Stimulated activated CD8-positive, alpha-beta memory T cell treated with anti-CD3 and anti-CD28 coated beads, Interleukin-4, amount 100 ng/mL, for 4 hours (primary cell): ENCODE measurements at places on chromosomes 11 and 22.

DNA sequence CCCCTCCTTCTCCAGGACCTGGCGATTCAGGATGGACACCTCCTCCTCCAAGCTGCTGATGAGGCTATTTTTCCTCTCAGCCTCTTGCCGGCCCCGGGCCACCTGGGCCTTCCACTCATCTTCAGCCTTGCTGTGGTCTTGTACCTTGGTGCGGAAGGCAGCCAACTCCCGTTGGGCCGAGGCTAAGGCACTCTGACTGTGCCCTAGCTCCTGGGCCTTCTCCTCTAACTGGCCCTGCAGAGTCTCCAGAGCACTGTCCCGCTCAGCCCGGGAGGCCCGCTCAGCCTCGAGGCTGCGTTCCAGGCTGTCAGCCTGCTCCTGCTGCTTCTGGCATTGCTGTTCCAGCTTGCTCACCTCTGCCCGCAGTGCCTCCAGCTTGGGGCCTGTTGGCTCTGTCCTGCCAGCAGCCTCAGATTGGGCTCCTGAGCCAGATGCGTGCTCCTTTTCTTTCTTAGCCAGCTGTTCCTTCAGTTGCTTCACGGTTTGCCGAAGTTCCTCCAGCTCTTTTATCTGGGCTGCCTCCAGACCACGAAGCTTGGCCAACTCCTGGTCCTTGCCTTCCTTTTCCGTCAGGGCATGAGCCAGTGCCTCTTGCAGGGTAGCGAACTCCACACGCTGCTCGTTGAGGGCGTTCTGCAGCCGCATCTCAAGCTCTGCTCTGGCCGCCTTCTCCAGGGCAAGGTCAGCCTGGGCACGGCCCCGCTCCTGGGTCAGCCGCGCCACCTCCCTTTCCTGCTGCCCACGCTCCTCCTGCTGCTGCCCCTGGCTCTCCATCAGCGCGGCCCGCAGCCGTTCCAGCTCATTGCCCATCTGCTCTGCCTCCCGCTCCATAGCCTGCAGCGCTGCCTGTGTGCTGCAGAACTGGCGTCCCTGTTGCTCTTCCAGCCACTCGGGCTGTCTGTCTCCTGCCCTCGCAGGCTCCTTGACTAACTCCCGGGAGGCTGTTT is 15.3 kb downstream of the IL18BP start:
- no peak for DNase-seq

DNA sequence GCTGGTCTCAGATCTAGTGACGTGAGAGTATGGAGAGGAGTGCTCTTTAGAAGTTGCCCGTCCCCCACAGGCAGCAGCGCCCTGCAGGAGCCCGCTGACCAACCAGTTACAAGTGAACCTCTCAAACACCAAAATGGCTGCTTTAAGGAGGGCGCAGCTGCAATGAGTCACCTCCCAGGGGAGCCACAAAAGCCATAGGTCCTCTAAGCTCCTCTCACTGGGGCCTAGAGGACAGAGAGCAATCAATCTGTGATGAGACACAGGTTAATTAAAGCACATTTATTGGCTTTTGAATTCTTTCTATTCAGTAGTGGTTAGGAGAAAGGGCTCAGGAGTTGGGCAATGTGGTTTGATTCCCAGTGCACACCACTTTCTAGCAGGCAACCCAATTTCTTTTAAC is 15.5 kb upstream of the RAPSN start:
- no peak for DNase-seq

DNA sequence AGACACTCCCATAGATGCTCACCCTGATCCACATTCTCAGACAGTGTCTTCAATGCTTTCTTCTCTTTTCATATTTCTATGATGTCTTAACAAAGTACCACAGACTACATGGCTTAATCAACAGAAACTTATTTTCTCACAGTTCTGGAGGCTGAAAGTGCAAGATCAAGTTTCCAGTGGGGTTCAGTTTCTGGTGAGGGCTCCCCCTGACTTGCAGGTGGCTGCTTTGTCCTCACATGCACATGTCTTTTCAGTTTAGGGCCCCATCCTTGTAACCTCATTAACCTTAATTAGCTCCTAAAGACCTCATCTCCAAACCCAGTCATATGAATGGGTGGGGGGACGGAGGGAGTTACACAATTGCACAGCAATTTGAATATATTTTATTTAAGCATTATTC is 335.8 kb downstream of the AASDHPPT start:
- DNase-seq: no peak

GRCh38 chr11:95788921-95789505 is 569 bp downstream of the FAM76B start:
- no peak for DNase-seq

- no peak for DNase-seq
Observed at GRCh38 chr22:28237783-28238182, 318.7 kb upstream of the PITPNB start.

GRCh38 chr11:8035200-8035855 is 45.7 kb upstream of the TUB start:
- DNase-seq: no peak

GRCh38 chr22:37230673-37231405 is 13.2 kb downstream of the RAC2 start:
- no peak for DNase-seq

GRCh38 chr11:96101146-96101545 is 177.2 kb upstream of the MTMR2 start:
- DNase-seq: no peak

DNA sequence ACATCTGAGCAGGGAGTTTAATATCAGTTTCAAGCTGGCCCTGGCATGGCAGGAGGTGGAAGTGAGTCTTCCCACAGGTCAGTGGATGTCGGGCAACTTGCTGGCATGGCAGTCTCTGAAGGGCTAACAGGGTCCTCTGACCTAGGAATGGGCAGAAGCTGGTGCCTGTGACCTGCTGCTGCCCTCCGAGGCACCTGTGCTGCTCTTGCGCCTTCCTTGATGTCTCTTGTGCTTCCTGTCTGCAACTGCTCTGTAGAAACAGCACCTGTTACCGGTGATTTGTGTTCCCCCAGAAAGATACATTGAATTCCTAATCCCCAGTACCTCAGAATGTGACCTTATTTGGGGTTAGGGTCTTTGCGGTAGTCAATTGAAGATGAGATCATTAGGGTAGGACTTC is 110.3 kb downstream of the RPS6KA4 start:
- no peak for DNase-seq

GRCh38 chr11:79189055-79189454 is 251.8 kb downstream of the TENM4 start:
- no peak for DNase-seq
